ENCODE measurements at places on chromosomes 7 and 10.

GRCh38 chr10:93456480-93456879 is 25.7 kb downstream of the MYOF start:
- DNase-seq: no peak

- no peak for DNase-seq
Observed at GRCh38 chr10:26454891-26455290, 16.8 kb downstream of the APBB1IP start.

GRCh38 chr7:77674878-77675277 is 21.4 kb upstream of the RSBN1L start:
- DNase-seq: no peak

- no peak for DNase-seq
Observed at GRCh38 chr7:100974021-100974420, 4.7 kb downstream of the MUC12 start.

GRCh38 chr10:132162021-132162531 is 24.7 kb upstream of the DPYSL4 start:
- DNase-seq: no peak

DNA sequence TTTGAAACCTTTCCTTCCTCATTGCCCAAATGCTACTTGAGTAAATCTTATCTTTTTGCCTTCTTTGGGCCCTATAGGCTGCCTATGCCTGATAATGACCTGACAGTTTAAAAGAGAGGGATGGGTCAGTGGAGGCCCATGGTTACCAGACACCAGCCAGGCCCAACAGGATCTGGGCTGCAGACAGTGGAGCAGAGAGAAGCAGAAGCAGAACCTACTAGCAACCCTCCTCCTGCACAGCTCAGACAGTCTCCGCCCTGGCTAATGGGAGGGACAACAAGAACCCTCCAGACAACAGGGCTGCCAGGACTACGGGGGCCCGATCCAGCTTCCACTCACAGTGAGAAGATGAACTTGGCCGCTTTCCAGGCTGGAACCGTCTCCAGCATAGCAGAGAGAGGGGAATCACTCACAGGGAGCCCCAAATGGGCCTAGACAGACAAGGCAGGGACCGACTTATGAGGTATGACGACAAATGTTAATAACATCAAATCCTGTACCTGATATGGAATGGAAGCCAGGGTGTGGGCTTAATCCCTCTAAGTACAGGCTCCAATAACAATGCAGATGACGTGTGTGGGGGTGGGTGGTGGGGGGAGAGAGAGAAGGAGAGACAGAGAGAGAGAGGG is 31.7 kb upstream of the DGKI start:
- DNase-seq: no peak

DNA sequence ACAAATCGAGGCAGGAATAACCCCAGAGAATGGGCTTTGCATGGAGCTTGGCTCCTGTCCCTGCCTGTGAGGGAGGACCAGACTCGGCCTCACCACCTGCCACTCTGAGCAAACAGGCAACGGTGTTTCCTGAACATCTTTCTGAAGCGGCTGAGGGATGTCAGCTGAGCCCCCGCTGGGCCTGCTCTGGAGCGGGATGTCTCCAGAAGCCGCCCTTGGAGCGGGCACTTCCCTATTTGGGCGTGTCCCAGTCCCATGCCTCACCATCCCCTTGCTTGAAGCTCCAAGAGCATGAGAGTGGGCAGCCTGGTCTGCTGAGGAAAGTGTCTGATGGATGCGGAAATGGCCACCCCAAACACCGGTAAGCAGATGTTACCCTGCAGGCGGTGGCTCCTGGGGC is 10.2 kb downstream of the ALKBH4 start:
- no peak for DNase-seq

DNA sequence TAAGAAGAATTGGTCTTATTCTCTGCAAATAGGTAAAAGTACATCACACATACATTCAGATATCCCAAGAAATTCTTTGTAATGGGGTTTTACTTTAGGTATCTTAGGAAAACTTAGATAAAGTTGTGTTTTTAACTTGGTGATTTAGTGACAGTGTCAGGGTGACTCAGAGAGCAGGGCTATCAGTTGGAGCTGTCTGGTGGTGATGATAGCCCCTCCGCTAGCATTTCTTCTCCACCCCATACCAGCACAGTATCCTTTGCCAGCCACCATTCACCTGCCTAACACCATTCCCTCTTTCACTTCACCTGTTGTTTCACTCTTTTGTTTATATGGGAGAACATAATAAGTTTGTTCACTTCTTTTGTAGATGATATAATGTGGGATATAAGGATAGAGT is 30.4 kb downstream of the VPS50 start:
- DNase-seq: no peak
